ENCODE measurements at places on chromosomes 4 and X. TPM values are rescaled to one million over a fixed set of nuclear protein-coding genes. Genes with fewer than 3 reads are reported as not detected.

Gene HSFX4
- not detected for total RNA-seq

Gene NPFFR2
- not detected for total RNA-seq

Gene SLC6A14
- 1.8 TPM for total RNA-seq

Gene C4orf51
- not detected for total RNA-seq

Gene FSTL5
- 0.13 TPM for total RNA-seq

Gene GRIA2
- not detected for total RNA-seq

Gene STPG2
- 0.19 TPM for total RNA-seq

Gene SLC49A3
- total RNA-seq: 7.1 TPM

All from colonic mucosa (tissue), 4 donors.